CD8-positive, alpha-beta memory T cell (primary cell): ENCODE measurements at places on chromosomes 2 and 18.

DNA sequence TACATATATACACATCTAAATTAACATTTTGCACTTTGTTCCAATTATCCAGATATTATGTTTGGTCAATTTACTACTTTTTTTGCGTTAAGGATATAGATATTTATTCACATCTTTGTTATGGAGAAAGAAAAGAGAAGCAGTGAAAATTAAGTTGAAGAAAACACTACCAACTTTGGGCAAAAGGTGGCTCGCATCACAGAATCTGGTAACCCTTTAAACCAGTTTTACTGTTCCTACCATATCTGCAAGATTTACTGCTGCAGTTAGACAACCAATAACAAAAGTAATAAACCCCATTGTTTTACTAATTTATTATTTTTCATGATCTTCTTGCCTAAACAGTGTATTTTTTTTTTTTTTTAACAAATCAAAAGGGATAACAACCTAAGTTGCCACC is 53.6 kb downstream of the SMAD2 start:
- no peak for DNase-seq

GRCh38 chr2:128812183-128812940 is 493.7 kb upstream of the HS6ST1 start:
- no peak for DNase-seq

DNA sequence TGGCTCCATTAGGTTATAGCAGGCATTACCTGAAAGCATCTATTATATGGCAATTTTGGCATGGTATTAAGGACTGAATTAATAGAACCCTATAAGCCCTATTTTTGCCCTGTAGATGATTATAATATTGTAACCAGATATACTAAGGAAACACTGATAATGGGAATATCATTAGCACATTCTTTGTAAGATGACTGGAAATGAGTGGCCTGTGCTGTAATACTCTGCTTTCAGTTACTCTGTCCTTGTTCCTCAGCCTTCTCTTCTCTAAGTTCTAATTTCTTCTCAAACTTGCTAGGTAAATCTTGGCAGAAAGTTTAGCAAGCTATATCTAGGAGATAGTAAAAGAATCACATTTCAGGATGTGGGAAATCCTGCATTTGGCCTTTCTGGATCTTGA is 74.0 kb upstream of the ITPRID2 start:
- no peak for DNase-seq

GRCh38 chr18:52391810-52392559 is 52.0 kb downstream of the DCC start:
- no peak for DNase-seq

GRCh38 chr2:231370429-231370748 is 25.1 kb upstream of the B3GNT7 start:
- DNase-seq, result peak; percentile 26

- no peak for DNase-seq
Measured at GRCh38 chr2:8053216-8053615, 628.6 kb upstream of the ID2 start.

DNA sequence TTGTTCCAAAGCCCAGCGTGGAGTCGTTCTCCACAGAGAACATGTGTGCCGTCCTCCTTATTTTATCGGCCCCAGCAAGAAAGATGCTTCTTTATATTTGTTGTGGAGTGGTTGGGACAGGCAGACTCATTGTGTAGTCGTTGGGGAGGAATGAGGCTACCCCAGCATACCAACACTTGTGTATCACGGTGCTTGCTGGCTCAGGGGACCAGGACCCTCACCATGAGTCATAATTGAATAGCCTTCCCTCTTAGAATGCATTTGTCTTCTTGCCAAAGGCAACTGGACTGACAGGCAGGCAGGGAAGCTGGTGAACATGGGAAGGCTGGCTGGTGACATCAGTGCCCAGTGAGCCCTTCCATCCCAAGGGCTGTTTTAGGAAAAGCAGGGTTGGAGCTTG is 4.7 kb downstream of the CAPN10 start:
- no peak for DNase-seq

DNA sequence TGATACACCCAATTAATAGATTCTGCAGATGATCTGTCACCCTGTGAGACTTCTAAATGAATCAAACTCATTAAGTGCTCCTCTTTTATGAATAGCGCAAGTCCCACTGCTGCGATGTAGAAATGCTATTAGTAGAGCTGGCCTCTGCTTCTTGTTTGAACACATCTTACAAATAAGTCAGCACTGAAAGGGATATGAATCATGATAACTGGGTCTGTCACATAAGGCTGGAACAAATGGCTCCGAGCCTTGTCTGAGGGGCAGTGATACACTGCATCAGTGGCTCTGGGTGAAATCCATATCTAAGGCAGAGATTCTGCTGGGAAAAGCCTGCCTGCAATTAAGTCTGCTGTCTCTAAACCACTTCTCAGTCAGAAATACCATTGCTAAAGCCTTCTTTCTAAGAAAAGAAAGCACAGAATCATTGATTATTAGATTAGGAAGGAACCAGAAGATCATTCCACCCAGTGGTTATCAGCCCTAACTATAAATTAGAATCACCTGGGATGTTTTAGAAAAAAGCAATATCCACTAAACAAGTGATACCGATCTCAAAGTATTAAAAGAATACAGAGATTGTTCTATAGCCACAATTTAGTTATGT is 75.2 kb downstream of the SLC5A7 start:
- no peak for DNase-seq

DNA sequence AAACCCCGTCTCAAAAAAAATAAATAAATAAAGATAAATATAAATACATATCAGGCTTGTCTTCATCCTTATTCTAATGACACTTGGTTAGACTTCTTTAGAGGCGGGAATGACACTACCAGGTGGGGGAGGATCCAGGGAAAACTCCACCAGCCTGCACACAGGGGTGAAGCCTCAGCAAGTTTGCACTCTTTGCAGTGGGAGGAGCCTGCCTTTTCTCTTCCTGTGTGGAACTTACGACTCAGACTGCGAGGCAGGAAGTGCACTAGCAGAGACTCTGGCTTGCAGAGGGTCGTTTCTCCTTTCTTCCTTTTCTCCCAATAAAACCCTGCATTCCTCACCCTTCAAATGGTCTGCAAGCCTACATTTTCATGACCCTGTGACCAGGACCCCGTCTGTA is 153.6 kb upstream of the CBLN2 start:
- DNase-seq, result no peak

DNA sequence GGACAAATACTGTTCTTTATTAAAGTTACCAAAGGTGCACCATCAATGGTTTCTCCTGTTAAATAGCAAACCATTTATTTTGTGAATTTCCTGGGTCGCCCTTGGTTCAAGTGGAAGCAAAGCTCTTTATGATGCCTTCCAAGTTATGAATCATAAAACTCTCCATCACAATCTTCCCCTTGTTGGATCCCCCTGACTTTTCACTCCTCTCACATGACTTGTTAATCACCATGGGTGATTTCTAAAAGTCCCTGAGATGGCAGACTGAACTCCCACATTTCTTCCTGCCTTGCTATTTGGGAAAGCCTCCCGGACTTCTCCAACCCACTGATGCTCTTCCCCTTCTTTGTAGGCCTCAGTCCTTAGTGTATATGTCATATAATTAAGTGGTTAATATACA is 176.0 kb downstream of the THADA start:
- DNase-seq, result no peak

DNA sequence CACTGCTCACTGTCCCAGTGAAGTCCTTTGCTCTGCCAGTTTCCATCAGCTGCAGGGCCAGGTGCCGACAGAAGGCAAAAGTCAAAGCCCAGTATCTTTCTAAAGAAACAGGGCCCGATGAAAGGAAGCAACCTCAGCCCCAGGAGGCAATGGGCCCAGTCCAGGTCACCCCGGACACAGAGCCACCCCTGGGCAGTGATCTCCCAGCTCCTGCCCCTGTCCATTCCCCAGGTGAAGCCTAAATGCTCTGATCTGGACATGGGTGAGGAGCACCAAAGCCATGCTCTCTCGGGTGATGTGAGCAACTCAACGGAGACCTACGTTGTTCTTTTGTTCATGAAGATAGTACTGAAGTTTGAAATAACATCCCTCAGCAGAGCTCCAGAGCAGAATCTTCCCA is 61.6 kb downstream of the HDAC4 start:
- DNase-seq, result no peak

DNA sequence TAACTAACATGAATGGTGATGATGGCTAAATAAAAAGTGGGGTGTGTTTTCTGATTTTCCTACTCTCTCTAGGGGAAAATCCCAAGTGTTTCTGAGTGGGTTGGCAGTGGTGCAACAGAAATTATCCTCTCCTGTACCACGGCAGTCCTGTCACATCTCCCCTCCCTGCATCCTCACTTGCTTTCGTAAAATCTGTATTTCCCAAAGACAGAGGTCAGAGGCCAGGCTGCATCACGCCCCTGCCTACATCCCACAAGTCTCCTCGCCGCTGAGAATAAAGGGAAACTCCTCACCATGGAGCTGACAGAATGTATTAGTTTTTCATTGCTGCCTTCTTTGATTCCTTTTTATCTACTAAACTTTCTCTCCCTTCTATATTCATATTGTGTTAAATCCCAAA is 13.1 kb downstream of the FBLN7 start:
- DNase-seq, result no peak

- DNase-seq, result peak; percentile 92
Measured at GRCh38 chr2:96507957-96508520, 2.9 kb upstream of the NEURL3 start.

DNA sequence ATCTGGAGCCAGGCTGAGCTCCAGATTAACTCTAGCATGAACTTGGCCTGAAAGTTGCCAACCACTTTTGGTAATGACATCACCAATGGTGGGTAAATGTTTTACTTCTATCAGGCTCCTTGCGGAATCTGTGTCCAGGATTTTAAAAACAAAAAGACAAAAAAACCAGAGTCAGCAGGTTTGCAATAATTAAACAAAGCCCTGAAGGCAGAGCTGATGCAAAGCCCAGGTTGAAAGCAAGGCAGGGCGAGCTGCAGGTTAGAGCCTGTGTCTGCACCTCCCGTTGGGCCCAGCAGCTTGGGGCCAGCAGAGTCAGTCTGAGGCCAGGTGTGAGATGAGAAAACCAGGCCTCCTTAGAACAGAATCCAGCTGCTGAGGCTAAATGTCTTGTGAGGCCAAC is 29.1 kb upstream of the ALK start:
- DNase-seq, result no peak

DNA sequence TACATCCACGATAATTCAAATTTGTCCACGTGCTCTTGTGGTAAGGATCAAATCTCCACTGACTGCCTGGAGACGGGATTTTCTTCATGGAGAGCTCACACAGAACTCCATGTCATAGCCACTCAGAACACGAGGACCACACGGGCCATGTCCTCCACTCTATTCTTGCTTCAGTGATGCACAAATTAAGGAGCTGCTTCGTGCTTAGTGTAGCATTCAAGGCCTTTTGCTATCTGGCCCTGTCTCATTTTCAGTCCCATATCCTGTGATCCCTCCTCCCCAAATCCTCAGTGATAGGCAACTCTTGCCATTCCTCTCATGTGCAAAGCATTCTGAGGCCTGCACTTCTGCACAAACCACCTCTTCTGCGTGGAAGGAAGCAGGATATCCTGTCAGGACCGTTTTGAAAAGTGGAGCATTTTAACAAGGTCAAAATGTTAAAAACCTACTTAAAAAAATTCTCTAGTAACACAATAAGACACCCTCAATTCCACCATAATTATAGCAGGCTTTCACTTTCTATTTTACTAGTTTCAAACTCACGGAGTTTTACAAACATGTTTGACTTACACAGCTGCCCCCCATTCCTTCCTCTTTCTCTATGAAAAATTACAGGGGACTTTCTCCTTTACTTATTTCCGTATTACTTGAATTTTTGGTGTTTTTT is 35.2 kb downstream of the ST3GAL5 start:
- DNase-seq, result peak; percentile 70

GRCh38 chr2:38016219-38016618 is 59.7 kb downstream of the CYP1B1 start:
- no peak for DNase-seq

DNA sequence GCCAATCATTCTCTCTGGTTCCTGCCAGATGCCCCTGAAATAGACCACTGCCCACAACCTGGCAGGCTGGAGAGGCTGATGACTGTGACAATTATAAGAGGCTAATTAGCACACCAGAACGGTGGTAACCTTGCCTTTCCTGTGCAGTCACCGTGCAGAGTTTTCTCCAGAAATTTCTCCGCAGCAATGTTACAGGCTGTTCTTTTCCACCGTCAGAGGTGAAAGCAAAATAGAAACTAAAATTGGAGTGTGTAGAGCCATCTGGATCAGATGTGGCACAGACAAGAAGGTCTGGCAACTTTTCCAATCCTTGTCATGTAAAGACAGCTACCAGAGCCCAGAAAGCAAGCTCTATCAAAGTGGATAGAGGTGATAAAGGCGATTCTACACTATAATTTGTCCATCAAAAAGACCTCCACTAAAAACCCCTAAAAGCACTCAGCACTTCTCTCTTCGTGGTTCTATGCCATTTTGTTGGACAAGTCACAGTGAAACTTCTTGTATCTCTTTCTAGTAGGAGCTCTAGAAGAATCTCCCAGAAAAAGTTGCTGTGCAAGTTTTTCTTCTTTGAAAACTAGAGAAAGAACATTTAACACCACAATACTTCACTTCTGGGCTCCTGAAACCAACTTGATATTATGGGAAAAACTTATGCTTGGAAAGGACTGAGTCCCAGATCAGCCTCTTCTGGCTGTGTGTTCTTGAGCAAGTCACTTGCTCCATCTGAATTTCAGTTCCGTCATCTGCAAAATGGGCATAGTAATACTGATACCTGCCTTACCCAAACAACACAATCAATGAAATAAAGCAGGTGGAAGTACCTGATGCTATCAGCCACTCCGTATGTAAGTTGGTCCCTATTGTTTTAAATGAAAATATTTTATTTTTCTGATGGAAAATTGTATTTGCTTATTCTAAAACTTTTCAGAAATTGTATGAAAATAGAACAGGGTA is 295.6 kb upstream of the DLGAP1 start:
- no peak for DNase-seq

GRCh38 chr2:106094131-106094841 is 99.8 kb downstream of the UXS1 start:
- peak; percentile 82 for DNase-seq

GRCh38 chr2:150126143-150126740 is 361.2 kb downstream of the RND3 start:
- DNase-seq, result no peak

- DNase-seq, result no peak
Measured at GRCh38 chr2:72576459-72576858, 249.4 kb downstream of the EXOC6B start.

DNA sequence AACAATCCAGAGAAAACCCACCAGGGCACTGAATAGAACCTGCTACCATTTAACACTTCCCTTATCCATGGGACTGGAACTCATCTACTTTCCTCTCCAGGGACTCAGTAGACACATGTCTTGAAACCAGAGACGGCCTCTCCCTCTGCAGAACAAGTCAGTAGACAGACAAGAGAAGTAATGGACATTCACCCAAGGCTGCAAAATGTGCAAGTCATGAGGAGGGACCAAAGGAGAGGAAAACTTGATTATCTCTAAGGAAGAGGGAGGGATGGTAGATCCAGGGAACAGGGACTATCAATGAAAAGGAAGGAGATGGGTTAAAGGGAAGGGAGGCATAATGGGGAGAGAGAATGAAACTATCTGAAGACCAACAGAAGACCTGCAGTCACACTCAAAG is 5.3 kb upstream of the TTC39C start:
- no peak for DNase-seq

- DNase-seq, result peak; percentile 38
Measured at GRCh38 chr2:8684878-8685696, 3.2 kb downstream of the ID2 start.
